ENCODE measurements at places on chromosomes 7 and 10.

GRCh38 chr7:97390915-97391593, 273.6 kb downstream of the SDHAF3 start:
- no peak for DNase-seq

GRCh38 chr10:20776384-20777118, 120.6 kb downstream of the NEBL start:
- DNase-seq: no peak

GRCh38 chr10:78523453-78523852, 489.8 kb downstream of the RPS24 start:
- no peak for DNase-seq

GRCh38 chr7:110066843-110067242, 1024.1 kb upstream of the LRRN3 start:
- no peak for DNase-seq

GRCh38 chr10:72954596-72955554, at the start of gene PLA2G12B:
TSS of gene PLA2G12B (minus strand) at chr10:72954806. CDS start at chr10:72954685, 121 bp downstream.
- DNase-seq: no peak

GRCh38 chr7:136869001-136869961, 829 bp downstream of the CHRM2 start:
- no peak for DNase-seq

GRCh38 chr7:128177768-128178550, 63.1 kb upstream of the LEP start:
- DNase-seq: no peak

GRCh38 chr7:43658718-43659548, 70.4 kb downstream of the COA1 start:
- DNase-seq: no peak

DNA sequence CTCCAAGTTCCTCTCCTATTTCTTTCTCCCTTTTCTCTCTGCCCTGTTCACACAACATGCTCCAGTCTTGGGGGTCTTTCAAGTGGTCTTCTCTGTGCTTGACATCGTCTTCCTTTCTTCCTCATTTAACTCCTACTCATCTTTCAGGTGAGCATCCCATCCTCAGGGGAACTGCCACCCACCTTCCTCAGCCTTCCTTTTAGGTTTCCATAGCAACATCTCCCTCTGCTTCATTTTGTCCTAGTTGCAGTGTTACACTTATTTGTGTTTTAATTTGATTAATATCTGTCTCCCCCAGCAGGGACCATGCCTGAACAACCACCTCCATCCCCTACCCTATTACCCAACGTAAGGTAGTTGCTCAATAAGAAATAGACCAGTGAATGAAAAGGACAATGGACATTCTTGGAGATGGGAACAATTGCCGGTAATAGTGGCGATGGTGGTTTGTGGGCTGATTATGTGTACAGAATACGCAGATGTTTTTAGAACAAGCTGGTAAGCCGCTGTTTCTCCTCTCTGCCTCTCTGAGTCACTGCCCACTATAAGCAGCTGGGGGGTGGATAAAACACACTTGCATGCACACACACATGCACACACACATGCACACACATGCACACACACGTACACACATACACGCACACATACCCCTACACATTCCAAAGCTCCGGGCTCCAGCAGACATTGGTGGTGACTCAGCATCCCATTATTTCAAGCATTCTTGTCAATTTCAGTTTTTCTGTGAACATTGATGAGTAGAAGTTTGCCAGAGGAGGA, 251.6 kb downstream of the GATA3 start:
- peak; percentile 60 for DNase-seq

DNA sequence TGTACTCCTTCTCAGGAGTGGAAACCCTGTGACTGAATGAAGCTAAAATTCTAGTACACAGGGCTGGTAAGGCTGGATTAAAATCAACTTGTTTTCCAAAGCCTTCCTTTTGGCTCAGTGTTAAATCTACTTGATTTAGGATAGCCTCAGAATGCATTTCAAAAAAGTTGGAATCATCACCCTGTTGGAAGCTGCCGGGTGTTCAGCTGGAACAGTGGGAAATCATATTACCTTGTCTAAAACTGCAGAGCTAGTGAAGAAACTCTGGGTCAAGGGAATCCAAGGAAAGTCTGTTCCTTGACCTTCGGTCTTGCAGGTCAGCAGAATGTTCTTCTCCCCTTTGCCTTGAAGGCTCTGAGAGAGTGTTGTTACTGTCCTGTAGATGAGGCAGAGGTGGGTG, 252.1 kb upstream of the INHBA start:
- DNase-seq: no peak

GRCh38 chr10:72754275-72755032, 62.5 kb downstream of the MCU start:
- DNase-seq: no peak

GRCh38 chr7:79298145-79298760, 155.2 kb downstream of the MAGI2 start:
- peak; percentile 55 for DNase-seq

DNA sequence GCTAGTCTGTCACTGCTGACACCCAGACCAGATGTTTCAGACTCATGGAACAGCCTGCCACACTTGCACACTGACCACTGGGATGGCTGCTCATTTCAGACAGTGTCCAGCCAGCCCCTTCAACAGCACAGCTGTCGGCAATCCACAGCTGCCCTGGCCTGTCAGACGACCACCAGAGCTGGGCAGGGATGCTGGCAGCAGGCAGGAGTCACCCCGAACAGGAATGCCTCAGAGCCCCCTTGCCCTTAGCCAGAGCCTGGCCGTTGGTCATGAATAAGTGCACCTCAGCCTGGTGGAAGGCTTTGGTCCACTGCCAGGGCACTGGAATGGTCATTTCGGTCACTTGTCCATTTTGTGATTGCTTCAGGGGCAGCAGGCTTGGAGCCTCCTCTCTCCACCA, 149.6 kb upstream of the TCERG1L start:
- no peak for DNase-seq

GRCh38 chr10:25614652-25615051, 319.4 kb upstream of the MYO3A start:
- DNase-seq: no peak

- peak; percentile 5 for DNase-seq
Measured at GRCh38 chr10:13457958-13458686, 70.7 kb downstream of the BEND7 start.

- no peak for DNase-seq
Measured at GRCh38 chr7:155882596-155882995, 70.3 kb upstream of the SHH start.

- DNase-seq: no peak
Measured at GRCh38 chr10:13672548-13672947, 85.8 kb downstream of the PRPF18 start.

DNA sequence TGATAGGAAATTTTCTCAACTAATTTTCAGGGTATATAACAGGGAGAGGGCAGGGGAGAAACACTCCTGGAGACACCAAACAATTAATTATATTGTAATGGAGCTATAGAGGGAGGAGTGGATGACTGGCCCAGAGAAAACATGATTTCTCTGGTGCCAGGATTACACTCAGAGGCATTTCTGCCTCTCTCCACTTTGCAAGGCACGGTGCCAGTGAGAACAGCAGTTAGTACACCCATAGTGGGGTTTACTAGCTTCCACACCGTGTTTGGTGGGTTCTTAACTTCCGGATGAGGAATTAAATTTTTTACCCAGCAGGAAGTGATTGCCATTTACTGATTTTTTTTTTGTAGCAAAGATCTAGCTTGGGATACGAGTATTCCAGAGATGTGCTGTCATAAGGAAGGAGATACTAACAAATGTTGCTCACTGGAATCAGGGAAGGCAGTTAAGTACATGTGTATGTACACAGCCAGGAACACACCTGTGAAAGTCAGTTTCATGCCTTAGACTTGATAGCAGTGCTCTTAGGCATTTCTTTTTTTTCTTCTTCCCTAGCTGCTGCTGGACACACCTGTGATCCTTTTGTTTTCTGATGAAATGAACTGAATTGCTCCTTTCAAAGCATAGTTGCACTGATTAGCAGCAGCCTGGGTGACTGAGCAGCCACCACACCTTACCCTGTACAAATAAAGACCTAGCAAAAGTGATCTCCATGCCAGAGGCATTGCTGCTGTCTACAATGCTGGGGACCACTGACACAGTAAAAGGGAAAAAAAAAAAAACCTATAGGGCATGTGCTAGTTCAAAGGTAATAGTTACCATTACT, 58.1 kb downstream of the POLL start:
- DNase-seq: no peak

- peak; percentile 83 for DNase-seq
Measured at GRCh38 chr10:110794808-110795207, 76.9 kb upstream of the PDCD4 start.

DNA sequence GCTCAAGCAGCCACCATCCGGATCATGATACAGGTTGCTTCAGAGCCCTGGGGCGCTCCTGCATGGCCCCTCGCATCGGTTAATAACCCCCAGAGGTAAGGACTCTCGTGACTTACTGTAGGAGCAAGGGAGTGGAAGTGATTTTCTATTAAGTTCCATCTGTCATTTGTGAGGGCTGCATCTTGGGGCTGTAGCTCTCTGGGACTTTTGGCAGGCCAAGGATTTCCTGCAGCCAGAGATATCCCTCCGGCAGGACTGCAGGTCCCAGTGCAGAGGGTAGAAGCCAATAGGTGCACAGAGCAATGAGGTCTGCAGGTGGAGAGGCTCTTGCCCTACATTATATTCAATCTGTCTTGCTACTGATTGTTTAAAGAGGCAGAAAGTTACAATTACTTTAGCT, 356.8 kb upstream of the ADARB2 start:
- DNase-seq: no peak

- peak; percentile 92 for DNase-seq
Measured at GRCh38 chr10:117375360-117376178, at the start of gene PDZD8. TSS of gene PDZD8 (minus strand) at chr10:117375440. CDS start at chr10:117375227, 213 bp downstream.

GRCh38 chr10:4720463-4720862, 105.5 kb upstream of the AKR1E2 start:
- no peak for DNase-seq

GRCh38 chr7:154484406-154484805, 432.2 kb downstream of the DPP6 start:
- DNase-seq: peak; percentile 88

DNA sequence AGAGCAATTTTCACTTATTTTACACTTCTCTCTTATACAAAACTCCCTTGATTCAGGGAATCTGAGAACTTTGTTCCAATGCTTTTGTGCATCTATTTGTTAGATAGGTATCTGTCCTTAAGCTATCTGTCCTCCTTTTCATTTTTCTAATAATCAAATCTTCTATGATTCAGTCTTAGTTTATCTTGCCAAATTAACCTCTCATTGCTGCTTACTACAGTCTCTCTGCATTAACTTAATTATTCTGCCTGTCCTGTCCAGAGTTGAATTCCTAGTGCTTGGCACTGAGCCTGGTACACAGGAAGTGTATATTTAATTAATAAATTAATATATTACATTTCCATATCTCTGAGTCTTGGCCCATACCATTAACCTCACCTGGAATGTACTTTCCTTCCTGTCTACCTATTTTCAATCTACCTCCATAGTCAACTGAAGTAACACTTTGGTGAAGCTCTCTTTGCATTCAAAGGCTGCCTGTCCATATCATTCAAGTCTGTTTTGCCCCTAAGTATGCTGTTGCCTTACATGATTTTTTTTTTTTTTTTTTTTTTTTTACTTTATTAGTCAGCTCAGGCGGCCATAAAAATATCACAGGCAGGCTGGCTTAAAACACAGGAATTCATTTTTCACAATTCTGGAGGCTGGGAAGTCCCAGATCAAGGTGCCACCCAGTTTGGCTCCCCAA, 66.0 kb upstream of the CSTF2T start:
- no peak for DNase-seq

DNA sequence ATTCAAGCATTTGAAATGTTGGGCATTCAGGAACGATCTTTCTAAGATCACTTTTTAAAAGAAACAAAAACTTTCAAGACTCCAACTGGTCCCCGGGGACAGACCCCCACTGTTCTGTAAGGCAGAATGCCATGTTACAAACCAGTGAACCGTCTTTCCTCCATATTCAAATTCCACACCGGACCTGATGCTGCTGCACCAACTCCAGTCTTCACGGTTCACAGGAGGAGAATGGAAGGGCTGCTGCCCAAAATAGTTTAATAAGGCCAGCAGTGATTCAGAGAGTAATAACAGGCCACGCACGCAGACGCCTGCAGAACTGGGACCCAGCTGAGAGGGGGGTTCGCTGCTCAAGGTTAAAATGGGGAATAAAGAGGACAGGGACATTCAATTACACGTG, 47.2 kb downstream of the OSBPL3 start:
- DNase-seq: peak; percentile 18

GRCh38 chr7:93890041-93890463, 501 bp downstream of the TFPI2 start:
- DNase-seq: no peak
